ENCODE measurements at places on chromosomes 3 and 15.
A peak's percentile ranks its signal among the peaks of the same experiment; 100 is the strongest.

DNA sequence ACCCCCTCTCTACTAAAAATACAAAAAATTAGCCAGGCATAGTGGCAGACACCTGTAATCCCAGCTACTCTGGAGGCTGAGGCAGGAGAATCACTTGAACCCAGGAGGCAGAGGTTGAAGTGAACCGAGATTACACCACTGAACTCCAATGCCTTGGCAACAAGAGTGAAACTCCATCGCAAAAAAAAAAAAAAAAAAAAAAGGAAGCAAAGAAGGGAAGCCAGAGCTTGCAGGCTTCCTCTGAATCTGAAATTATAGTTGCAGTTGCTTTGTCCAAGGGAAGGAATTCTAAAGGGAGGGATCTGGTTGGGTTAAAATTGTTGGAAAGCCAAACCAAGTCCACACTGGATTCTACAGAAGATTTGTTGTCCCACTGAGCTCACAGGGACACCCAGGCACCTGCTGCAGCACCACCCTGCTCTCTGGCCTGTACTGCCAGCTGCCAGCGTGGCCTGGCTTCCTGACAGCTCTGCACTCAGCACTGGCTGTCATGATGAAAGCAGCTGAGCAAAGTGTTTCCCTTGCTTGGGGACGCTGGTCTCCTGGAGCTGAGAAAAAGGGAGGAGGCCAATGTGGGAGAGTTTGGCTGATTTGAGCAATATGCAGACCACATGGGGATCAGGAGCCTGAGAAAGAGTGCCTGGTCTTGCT lies 88.8 kb upstream of the HES1 start:
- no peak for DNase-seq

DNA sequence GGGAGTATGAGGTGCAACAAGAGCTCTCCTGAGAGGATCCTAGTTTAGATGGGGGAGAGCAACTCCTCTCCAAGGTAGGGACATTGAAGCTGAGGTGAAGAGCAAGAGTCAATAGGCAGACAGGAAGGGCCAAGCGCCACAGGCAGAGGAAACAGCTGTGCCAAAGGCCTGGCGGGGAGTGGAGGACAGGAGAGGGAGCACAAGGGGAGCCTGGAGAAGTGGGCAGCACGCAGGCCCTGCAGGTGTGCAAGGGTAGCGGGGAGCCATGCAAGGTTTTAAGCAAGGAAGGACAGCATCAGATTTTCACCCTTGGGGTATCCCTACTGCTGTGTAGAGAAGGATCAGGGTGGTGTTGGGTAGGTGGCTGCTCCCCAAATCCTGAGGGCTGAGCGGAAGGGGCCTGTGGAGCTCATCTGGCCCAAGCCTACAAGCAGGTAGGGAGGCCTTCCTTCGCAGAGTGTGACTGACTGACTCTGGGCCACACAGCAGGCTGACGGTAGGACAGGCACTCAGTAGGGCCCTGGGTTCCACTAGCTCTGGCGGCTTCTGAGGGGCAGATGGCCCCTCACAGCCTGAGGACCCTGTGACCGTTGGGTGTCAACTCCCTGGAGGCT lies 13.3 kb downstream of the CHST13 start:
- no peak for DNase-seq

- DNase-seq: no peak
Measured at GRCh38 chr3:13143381-13144004, 70.3 kb upstream of the IQSEC1 start.

DNA sequence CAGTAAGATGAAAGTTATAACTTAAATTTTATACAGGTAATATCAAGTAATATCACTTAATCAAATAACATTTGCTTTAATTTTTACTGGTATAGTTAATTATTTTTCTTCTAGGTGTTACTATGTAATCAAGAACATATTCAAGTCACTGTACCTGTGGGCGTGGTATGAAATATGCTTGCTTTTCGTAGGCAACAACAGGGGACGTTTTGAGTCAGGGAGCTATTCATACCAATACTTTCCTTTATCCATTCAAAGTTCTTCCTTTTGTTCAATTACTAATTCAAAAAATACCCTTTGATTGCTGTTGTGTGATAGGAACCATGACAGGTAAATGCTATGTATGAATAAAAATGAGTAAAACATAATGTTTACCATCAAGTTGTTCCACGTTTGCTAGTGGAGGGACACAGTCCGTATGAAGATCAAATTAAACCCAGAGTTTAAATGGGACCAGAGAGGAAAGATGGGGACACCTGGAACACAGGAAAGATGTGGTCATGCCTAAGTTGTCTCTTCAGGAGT lies 654.0 kb upstream of the KCNMB2 start:
- no peak for DNase-seq

GRCh38 chr3:133997871-133998635 lies 31.7 kb downstream of the SLCO2A1 start:
- no peak for DNase-seq

DNA sequence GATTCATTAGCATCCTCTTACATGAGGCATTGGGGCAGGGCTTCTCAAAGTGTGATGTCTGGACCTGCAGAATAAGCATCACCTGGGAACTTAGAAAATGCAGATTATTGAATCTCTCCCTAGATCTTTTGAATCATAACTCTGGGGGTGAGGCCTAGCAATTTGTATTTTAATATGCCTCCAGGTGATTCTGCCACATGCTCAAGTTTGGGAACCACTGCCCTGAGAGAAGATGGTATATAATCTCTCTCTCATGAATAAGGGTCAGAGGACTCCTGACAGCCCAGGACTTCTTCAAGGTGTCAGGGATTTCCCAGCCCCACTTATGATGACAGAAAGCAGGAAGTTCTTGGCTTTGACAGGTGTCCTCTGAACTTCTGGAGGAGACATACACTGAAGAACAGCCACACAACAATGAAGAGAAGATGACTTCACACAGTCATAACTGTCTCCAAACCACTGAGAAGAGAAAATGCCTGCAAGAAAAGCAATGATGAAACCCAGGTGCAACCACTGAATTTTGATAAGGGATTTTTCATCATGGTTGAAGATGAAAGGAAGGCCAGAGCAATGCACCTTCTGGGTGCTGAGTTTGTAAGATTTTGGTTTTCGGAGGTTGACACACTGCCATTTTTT lies 211.9 kb upstream of the MRPL3 start:
- no peak for DNase-seq

DNA sequence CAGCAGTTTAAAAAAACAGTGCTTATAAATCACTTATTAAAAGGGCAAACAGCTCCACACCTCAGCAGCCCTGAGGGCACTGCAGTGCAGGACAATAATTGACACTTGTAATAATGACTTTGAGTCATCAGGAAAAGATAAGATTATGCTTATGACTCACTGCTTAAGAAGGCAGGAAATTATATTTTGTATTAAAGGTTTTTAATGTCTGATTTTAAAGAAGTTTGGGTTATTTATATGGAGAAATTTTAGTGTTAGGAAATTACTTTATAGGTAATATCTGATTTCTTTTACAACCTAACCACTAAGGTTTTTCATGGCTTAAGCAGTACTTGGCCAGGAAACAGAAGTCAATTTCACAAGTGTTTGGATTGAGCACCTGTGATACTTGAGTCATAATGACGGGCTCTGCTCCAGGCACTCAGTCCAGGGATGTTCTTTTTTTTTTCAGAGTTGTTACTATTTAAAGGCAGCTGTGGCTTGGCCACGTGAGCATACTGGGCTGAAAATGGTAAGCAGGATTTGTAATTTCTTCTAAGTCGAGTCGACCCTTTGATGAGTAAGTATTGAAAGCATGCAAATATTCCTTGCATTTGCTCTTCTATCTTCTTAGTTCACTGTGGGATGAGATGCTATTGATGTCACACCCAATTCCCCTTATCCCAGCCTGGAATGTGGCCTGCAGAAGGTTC lies 21.6 kb upstream of the SLC6A20 start:
- peak; percentile 84 for DNase-seq

GRCh38 chr15:46413799-46414198 lies 779.0 kb downstream of the SQOR start:
- no peak for DNase-seq

Data from SW 1271 (cell line).